ENCODE measurements at places on chromosomes 5 and 9.

GRCh38 chr5:74686962-74687751 is 2.1 kb downstream of the HEXB start:
- no peak for DNase-seq

GRCh38 chr5:117191251-117191650 is 616.6 kb upstream of the SEMA6A start:
- DNase-seq: no peak

GRCh38 chr9:124593200-124593599 is 86.0 kb upstream of the NR5A1 start:
- DNase-seq: no peak

GRCh38 chr5:53073348-53073747 is 36.2 kb downstream of the MOCS2 start:
- DNase-seq: no peak

DNA sequence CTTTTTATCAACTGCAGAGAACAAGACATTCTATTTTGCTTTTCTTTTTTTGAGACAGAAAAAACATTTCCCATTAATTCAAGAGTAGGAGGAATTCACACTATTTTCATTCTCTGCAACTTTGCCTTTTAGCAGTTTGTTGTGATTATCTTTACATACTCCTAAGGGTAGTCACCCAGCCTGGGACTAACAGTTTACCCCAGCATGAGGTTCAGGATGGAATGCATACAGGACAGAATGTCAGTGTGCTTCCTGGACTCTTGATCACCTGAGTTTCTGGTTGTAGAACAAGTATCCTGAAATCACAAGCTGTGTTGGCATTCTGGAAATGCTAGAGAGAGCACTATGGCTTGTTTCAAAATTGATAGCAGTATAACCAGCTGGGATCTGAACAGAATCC is 368.1 kb downstream of the KIF4B start:
- no peak for DNase-seq

- no peak for DNase-seq
Observed at GRCh38 chr5:103424453-103425205, 138.0 kb downstream of the NUDT12 start.

GRCh38 chr9:114677418-114677817 is 4.6 kb downstream of the TEX48 start:
- DNase-seq: peak; percentile 2

DNA sequence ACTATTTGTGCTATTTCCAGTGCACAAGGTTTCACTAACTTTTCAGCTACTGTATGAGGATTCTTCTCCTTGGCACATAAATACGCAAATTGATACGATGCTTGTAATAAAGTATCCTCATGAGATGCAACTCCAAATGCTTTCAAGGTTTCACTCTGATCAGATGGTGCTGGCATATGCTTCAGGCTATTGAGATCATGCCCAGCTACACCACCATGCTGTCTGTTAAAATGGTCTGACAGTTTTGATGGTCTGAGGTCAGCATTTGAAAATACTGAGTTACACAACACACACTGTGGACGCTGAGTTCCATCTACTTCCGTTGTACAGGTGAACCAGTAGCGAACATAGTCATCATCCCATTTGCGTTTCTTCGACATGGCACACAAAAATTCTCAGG is 4.7 kb downstream of the FAM200C start:
- DNase-seq: no peak

DNA sequence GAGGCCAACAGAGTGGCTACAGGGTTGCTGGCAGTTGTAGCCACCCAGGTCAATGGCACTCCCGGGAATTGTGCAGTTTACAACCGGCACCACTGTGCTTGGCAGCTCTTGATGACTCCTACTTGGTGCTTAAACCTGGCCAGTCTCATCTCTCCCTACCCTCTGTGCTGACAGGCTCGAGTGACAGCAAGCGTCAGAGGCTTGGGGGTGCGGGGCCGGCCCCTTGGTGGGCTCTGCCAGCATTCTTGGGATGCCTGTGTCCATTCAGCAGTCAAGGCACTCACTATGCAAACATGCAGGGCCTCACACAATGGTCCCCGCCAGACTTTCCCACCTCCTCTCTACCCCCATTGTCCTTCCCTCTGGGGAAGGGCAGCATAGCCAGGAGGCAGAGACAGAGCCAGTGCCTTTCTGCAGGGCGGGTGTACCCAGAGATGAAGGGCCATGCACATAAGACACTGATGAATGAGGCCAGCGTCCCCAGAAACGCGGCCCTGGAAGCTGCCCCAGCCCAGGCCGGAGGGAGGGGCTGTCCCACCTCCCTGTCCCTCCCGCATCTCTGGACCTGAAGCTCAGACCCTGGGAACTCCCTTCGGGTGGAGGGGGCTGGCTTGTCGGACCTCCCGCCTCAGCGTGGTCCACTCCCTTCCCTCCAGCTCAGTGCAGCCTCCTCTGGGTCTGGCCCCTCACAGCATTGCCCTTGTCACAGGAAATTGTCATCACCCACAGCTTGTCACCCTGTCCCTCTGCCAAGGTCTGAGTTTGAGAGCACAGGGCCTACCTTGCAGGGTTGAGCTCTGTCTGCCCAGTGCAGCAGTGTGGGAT is 26.4 kb upstream of the NOTCH1 start:
- DNase-seq: peak; percentile 99

DNA sequence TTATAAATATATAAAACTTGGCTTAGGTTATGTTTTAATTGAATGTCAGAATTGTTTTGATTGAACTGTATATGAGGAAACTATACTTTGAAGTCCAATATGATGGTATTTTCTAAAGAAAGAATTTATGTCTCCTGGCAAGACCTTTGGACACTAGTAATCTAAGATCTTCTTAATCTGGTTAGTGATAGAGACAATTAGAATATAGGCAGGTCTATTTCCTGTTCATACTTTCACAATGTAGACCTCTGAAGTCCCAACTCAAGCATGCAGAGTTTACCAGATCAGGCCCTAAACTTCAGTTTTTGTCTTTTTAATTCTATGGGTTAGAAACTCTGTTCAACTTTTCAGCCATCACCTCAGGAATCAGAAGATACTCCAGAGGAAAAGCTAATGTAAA is 6.9 kb upstream of the TMEM161B start:
- no peak for DNase-seq

- peak; percentile 78 for DNase-seq
Observed at GRCh38 chr9:116154334-116154975, 864 bp downstream of the PAPPA start.

- no peak for DNase-seq
Observed at GRCh38 chr5:1026700-1027621, 18.4 kb downstream of the NKD2 start.

GRCh38 chr9:123102375-123103113 is 69.1 kb downstream of the GPR21 start:
- DNase-seq: no peak

DNA sequence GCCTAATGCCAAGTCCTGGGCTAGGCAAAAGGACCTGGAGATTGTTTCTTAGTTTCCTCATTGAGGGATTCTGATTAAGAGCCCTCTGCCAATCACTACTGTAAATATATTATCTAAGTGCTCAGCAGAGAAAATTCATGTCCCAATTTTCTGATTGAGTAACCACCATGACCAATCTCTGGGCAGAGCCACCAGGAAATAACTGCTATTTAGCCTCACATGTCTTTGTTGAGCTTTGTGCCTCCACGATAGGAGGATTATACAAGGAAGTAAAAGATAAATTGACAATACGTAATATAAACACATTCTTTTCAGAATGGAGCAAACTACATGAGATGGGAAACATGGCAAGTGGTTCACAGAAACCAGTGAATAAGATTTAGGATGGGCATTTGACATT is 396.1 kb upstream of the PAPPA start:
- DNase-seq: no peak

- DNase-seq: no peak
Observed at GRCh38 chr9:2299843-2300205, 284.7 kb downstream of the SMARCA2 start.

GRCh38 chr9:106287731-106288130 is 575.2 kb upstream of the ZNF462 start:
- DNase-seq: no peak

GRCh38 chr9:97854696-97855485 is 1.9 kb downstream of the FOXE1 start:
- DNase-seq: peak; percentile 65

DNA sequence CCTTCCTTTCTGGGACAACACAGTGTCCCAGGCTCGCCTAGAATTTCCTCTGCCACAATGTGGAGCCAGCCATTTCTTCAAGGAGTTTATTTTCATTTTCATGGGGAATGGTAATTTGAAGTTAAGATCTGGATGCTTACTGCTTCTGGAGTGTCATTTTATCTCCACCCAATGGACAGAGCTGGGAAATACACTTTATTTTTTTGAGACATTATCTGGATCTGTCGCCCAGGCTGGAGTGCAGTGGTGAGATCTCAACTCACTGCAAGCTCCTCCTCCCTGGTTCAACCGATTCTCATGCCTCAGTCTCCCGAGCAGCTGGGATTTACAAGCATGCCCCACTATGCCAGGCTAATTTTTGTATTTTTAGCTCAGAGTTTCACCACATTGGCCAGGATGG is 12.7 kb upstream of the THG1L start:
- DNase-seq: peak; percentile 60

- no peak for DNase-seq
Observed at GRCh38 chr5:3913279-3913678, 317.6 kb downstream of the IRX1 start.

Measured in endodermal cell (in vitro differentiated cells).